ENCODE measurements at places on chromosomes 7 and 10.
A peak's percentile ranks its signal among the peaks of the same experiment; 100 is the strongest.

GRCh38 chr7:50276483-50276882 lies 28.0 kb upstream of the IKZF1 start:
- no peak for DNase-seq

DNA sequence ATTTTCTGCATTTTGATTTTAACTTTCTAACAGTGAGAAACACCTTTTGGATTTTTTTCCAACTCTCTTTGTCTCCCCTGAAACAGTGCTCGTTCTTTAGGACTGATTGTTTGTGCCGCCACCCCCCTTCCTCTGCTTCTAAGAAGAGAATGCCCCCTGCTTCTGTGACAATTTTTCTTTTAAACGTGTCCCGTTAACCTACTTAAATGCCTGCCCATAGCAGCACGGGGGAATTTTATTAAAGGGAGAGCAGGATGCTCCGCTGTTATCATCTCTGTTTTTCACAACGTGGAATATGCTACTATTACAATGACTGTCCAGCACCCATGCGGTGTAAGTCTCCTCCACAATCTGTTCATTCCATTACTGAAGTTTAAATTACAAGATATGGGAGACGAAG lies 67.8 kb downstream of the SVIL start:
- no peak for DNase-seq

- no peak for DNase-seq
These were observed 55.7 kb upstream of the PRKCQ start for GRCh38 chr10:6635784-6636183.

DNA sequence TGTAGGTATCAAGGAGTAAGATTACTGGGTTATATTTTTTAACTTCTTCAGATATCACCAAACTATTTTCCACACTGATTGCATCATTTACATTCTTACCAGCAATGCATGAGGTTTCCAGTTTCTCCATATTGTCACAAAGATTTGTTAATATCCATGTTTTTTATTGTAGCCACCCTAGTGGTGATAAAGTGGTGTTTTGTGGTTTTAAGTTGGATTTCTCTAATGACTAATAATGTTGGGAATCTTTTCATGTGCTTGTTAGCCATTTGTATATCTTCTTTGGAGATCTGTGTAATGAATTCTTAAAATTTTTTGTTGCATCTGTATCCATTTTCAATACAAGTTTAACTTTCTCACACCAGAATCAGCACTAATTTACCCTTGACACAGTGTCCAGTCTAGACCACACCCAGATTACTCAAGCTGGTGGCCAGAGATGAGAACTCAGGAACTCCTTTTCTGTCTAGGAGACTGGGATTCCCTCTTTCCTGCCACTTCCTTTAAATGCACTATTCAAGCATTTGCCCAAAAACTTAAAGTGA lies 67.0 kb upstream of the PLXDC2 start:
- DNase-seq, result peak; percentile 78

DNA sequence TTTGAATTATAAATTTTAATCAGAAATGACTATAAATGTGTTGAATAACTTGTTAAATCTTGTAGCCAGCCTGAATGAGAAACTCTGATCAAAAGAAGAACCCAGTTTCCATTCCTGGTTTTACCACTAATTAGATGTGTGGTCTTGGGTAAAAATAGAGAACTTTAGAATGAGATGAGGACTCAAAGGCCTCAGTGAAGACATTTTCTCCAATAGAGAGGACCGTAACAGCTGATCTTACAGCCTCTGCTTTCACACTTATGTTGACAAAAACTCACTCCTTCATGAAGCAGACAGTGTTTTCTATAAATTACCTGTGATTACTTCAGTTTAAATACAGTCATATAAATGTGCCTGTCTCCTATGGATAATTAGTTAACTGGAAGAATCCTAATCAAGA lies 200.1 kb upstream of the MEOX2 start:
- DNase-seq, result no peak

DNA sequence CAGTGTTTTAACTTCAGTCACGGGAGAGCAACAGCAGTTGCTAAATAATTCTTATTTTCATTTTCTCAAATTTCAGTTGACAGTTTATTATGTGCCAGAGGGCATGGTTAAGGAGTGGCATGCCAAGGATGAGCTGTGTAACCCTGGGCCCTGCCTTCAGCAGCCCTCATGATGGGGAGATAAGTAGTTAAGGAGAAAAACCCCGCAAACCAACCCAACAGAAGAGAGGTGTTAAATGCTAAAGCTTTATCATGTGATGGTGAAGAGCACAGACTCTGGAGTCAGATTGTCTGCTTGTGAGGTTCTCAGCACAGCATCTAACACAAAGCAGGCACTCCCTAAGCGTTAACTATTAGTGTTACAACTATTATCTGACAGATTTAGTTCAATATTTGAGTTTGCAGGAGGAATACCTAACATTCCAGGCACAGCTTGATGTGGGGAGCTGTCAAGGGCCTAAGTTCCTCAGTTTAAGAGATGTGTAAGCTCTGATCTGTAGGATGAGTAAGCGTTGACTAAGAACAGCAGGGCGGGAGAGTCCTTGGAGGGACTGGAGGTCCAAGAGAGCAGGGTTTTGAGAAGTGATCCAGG lies 29.6 kb downstream of the STAM start:
- DNase-seq, result peak; percentile 93

GRCh38 chr10:133040198-133040597 lies 47.5 kb upstream of the ADGRA1 start:
- DNase-seq, result no peak

DNA sequence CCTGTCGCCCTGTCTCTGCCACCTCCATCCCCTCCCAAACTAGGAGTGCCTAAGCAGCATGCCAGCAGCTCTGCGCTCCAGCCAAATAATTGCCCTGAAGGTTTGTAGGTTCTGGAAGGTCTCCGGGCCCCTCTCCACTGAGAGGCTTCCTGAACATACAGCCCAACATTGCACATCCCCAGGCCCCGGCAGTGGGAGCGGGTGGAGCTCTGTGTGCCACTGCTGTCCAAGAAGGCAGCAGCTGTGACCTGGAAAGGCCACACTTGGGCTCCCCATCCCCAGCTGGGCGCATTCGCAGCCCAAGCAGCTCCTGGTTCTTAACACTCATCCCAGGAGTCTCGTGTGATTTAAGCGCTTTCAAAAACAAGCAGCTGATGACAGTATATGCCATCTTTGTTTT lies 95.7 kb downstream of the COL13A1 start:
- DNase-seq, result no peak

- DNase-seq, result no peak
These were observed 2.3 kb upstream of the FUOM start for GRCh38 chr10:133359972-133360610.

Measured in fibroblast of mammary gland (primary cell).